Right lung (tissue), 10 donors: ENCODE measurements at places on chromosomes 11 and 22. TPM values are rescaled to one million over a fixed set of nuclear protein-coding genes. Genes with fewer than 3 reads are reported as not detected.

The TNNT3 gene
- 3.0 TPM for polyA plus RNA-seq

The SEC14L6 gene
- 2.5 TPM for polyA plus RNA-seq

The CHRNA10 gene
- polyA plus RNA-seq: 1.7 TPM

The PARVA gene
- 93.5 TPM for polyA plus RNA-seq

The GNG3 gene
- polyA plus RNA-seq: 0.73 TPM

The CLTCL1 gene
- 10.2 TPM for polyA plus RNA-seq

The OR6T1 gene
- not detected for polyA plus RNA-seq

The MAP6 gene
- polyA plus RNA-seq: 9.7 TPM

The IGF2 gene
- polyA plus RNA-seq: 147 TPM

The MAPK8IP1 gene
- polyA plus RNA-seq: 4.1 TPM

The ADM2 gene
- polyA plus RNA-seq: 0.81 TPM

- no peak for DNase-seq
These were observed 8.5 kb upstream of the NUP50 start for GRCh38 chr22:45155050-45155840.

DNA sequence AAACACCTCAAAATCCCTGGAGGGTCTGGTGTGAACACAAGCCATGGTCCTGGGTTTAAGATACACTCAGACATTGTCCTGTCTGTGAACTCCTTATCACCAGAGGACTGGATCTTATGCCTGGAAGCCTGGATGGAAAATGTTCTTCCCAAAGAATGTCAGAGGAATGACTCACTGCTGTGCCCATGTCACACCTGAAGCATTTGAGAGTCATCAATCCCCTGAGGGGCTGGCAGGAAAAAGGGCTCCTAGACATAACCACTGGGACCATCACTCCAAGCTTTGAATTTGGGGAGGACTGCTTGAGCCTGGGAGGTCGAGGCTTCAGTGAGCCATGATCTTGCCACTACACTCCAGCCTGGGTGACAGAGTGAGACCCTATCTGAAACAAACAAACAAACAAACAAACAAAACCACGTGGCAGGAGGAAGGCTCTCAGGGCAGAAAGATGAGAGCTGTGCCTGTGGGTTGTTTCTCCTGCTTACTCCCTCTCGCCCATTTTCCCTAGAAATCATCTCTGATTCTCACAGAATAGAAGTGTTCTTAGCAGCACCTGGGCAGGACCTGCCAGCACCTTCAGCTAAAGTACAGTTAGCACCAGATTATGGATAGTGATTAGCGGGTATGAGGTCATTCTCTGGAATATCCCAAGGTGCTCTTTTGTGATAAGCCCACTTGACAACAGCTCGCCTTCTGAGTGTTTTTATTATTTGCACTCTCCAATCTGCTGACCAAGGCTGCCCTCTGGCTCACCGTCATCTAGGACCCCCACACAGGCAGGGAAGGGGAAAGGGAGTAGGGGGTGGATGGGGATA lies 11.9 kb upstream of the PRG2 start:
- no peak for DNase-seq

GRCh38 chr22:19265779-19266178 lies 25.7 kb downstream of the CLTCL1 start:
- no peak for DNase-seq

GRCh38 chr22:19152942-19153883 lies 3.1 kb upstream of the GSC2 start:
- DNase-seq: no peak

GRCh38 chr11:125569915-125570621 lies 791 bp downstream of the EI24 start:
- DNase-seq: no peak

DNA sequence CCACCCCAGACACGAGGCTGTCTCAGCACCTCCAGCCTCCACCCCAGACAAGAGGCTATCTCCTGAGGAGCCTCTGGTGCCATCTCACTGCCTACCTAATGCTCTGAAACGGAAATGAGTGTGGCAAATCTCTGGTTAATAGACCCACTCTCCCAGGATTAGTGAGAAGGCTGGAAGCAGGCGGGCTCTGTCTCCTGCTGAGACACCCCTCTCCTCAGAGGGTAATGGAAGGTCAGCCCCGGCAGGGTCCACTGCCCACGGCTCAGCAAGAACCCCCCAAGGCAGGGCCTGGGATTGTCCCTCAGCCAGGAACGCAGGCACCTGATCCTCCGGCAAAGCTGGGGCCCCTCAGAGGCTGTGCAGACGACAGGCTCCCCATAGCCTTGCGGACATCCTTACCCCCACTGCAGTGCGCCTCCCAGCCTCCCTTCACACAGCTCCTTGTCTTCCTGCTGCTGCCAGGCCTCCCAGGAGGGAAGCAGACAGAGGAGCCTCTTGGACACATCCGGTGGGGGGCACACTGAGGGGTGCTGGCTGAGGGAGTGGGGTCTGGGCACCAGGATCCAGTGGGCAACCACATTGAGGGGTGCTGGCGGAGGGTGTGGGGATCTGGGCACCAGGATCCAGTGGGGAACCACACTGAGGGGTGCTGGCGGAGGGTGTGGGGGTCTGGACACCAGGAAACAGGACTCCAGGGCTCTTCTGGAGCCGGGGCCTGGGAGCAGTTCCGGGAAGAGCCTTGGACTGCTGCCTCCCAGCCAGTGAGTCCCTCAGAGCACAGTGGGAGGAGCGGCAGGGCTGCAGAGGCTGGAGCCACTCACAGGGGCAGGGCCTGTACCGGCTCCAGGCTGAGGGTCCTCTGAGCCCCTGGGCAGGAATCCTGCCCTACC lies 13.1 kb downstream of the CHID1 start:
- DNase-seq: no peak

DNA sequence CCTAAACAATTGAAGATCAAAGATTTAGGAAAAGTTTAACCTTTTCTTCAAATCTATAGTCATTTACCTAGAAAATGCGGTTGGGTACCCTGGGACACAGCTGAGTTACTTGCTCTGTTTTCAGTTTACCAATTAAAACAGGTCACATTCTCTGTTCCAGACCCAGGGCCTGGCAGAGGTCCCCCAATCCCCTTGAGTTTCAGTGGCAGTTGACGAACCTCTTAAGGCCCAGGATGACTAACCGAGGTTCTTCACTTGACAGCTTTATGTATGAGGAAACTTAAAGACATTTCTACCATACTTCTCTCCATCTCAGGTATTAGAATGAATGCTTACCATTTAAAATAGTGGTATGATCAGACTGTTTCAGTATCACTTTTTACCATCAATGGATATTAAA lies 16.3 kb downstream of the LDHAL6A start:
- no peak for DNase-seq

- peak; percentile 83 for DNase-seq
These were observed 62.0 kb downstream of the PAK1 start for GRCh38 chr11:77411717-77412441.

- no peak for DNase-seq
These were observed 133.6 kb upstream of the SESN3 start for GRCh38 chr11:95364324-95365295.

- no peak for DNase-seq
These were observed 11.2 kb downstream of the GAL start for GRCh38 chr11:68695531-68695930.

DNA sequence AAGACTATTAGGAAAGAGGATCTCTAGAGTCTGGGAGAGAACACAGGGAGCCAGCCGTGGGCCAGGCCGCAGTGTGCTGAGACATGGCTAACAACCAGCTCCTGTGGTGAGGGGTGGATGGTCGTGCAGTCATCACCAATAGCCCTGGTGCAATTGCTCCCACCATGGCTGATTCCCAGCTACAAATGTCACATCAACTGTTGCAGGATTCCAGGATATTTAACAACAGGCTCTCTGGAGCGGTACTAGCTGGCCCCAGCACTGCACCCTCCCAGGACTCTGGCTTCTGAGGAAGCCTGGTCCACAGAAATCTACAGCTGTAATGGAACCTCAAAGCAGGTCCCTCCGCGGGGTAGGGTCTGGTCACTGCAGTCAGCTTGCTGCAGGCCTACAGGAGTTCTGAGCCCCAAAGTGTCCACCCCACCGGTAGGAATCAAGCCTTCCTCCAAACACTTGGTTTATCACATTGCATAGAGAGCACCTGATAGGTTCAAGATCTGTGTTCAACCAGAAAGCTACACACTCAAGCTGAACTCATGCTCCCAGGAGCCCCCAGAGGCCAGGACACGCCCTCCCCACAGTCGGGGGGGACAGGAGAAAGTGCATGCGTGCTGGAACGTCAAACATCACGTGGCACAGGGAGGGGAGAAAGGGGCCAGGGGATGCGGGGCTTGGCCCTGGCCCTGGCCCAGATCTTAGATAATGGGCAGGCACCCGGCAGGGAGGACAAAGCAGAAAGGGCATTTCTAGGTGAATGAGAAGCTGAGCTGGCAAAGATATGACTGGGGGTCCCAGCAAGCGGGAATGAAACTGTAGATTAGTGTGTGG lies 609.0 kb downstream of the TBC1D22A start:
- DNase-seq: no peak

GRCh38 chr11:44351898-44352498 lies 42.1 kb upstream of the ALX4 start:
- no peak for DNase-seq

GRCh38 chr22:27756212-27756660 lies 45.3 kb downstream of the MN1 start:
- no peak for DNase-seq

DNA sequence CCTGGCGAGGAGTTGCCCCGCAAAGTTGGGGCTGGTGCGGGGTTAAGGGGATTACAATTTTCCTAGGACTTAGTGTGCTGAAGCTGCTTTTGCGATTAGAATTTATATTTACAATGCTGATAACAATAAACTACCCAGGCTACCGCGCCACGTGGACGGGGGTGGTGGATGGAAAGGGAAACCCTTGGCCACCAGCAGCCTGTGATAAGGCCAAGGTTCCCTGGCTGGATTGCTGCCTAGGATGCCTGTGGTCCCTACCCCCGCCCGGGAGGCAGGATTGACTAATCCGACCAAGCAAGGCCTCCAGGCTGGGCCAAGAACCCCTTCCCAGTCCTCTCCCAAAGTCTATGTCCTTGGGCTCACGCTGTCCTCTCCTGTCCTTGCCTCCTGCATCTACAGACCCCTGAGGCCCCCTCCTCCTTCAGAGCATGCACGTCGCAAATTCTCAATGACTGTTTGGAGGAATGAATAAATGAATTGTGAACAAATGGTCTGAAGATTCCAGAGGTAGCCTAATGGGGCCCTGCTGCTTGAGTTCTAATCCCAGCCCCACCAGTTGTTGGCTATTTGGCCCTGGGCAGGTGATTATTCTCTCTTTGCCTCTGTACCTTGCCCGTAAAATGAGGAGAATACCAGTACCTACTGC lies 7.6 kb upstream of the CHKA start:
- DNase-seq: no peak

GRCh38 chr22:21778705-21779363 lies 43.2 kb upstream of the YPEL1 start:
- no peak for DNase-seq

- no peak for DNase-seq
These were observed 94.1 kb upstream of the LIN7C start for GRCh38 chr11:27600656-27601055.

DNA sequence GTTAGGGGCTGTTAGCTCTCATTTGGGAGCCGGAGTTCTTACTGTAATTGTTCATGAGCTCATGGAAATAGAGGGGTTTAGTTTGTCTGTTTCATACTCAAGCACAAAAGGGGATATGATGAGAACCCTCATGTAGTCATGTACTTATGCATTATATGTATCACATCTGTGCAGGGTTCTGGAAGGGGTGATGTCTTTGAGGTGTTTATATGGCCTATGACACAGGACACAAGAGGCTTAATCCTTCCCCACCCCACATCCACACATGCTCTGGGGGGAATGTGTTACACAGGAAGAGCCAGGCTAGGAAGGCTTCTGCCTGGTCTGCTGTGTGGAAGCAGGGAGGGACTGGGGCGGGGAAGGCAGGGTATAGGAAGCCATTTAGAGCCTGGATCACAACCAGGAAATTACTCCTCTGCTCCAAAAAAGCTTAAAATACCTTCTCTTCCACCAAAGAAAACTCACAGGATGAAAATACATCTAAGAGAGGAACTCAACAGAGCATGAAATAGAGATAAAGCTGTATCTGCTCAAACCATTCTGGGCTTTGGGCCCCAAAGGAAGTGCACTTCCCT lies 316.1 kb downstream of the TMEM135 start:
- no peak for DNase-seq

- no peak for DNase-seq
These were observed 16.9 kb downstream of the UPB1 start for GRCh38 chr22:24512043-24512442.

- no peak for DNase-seq
These were observed 40.3 kb downstream of the JHY start for GRCh38 chr11:122922893-122923292.
